ENCODE measurements at places on chromosomes 6 and 20.
A peak's percentile ranks its signal among the peaks of the same experiment; 100 is the strongest.

DNA sequence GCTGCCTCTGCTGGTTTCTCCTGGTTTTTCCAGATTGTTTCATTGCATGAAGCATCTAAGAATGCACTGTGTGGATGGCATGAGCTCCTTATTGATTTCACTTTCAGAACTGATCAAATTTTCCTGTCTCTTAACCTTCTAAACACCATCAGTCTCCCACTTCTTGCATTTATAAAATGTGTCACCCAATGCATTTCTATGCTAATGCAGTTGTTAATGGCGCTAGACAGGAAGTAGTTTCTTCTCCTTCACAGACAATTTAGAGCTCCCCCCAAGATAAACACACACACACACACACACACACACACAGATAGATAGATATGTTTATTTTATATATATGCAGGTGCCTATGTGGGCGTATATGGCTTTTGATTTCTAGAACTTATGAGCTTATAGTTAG lies 45.6 kb upstream of the FOXA2 start:
- no peak for DNase-seq

- DNase-seq = no peak
Observed at GRCh38 chr6:252775-253535, 39.3 kb upstream of the DUSP22 start.

GRCh38 chr20:8808202-8808535 lies 260.7 kb upstream of the PLCB4 start:
- DNase-seq = no peak

DNA sequence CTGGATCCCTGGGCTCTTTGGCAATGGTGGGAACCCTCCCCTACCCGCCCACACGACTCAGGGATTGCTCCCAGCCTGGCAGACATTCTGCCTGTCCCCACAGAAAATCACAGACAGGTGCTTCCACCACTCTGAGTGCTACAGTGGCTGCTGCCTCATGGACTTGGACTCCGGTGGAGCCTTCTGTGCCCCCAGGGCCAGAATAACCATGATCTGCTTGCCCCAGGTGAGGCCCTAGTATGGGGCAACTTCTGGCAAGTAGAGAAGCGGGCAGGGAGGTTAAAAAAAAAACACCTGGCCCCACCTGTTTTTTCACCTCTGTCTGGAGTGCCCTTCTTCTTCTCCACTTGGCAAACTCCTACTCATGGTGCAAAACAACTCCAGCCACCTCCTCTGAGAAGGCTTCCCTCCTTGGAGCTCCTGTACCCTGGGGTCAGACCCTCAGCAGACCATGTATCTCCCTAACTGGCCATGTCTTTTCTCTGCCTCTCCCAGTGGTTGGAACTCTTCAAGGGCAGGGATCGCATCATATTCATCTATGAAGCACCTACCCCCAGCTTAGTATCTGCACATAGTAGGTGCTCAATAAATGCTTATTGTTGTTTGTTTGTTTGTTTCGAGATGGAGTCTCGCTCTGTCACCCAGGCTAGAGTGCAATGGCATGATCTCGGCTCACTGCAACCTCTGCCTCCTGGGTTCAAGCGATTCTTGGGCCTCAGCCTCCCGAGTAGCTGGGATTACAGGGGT lies 1.1 kb downstream of the CLPSL2 start:
- no peak for DNase-seq

- DNase-seq = peak; percentile 54
Observed at GRCh38 chr6:31734821-31735406, 1.4 kb downstream of the CLIC1 start.

DNA sequence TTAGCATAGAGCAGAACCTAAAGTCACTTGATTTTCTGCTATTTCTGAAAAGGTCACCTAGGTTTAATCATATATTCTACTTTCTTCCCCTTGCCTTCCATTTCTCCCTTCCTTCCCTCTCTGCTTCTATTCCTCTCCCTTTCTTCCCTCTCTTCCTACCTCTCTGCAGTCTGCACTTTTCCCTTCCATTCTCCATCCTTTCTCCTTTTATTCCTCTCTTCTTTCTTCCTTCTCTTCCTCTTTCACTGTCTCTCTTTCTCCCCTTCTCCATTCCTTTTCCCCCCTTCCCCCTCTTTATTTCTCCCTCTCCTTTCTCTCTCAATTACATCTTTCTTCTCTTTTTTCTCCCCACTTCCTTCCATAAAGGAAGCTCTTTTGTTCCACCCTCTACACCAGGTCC lies 1049.8 kb upstream of the FLRT3 start:
- no peak for DNase-seq

DNA sequence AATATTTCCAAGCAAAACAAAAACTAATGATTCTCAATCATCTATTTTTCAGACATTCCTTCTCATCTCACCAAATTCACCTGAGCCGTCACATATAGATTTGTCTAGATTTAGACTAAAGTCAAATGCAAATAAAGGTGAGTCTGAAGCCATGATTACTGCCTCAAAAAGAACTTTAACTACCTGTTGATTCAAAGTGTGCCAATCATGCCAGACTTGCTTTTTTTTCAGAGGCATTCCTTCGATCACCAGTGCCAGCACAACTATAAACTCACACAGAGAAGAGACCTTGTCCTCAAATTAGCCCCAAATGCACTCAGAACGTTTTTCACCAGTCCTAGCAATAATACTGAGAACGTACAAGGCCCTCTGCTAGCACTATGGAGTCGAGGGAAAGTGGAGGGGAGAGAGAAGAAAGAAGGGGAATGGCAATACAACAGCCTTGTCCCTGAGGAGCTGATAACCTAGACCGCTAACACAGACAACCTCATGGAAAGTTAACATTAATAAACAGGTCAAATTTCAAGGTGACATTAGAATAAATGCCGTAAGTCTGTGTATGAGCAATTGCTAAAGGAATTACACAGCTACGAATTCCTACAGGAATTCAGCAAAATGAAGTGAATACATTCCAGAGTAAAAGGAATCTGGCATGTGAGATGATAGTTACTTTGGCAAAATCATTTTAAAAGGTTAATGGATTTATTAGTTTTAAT lies 60.9 kb downstream of the EPB41L2 start:
- no peak for DNase-seq

DNA sequence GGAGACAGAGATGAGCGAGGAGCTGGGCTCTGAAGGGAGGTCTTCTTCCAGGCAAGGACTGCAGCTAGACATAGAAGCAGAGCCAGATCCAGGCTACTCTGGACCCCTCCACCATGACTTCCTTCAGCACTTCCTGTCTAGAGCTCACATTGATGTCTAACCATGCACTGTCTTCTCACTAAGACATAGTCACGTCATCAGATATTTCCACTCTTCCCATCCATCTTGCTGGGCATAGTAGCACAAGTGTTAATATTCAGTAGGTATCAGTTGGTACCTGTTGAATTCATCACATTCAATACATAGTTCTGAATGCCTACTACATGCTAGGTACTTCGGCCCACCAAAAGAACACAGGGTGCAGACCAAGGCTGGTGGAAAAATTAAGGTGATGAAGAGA lies 2.9 kb downstream of the HLA-DMA start:
- DNase-seq = no peak

- no peak for DNase-seq
Observed at GRCh38 chr6:134196568-134197193, 121.2 kb downstream of the SGK1 start.

- DNase-seq = peak; percentile 48
Observed at GRCh38 chr20:21048841-21049273, 57.3 kb downstream of the LINC00237 start.

GRCh38 chr6:41726876-41727275 lies 8.5 kb downstream of the TFEB start:
- DNase-seq = no peak

DNA sequence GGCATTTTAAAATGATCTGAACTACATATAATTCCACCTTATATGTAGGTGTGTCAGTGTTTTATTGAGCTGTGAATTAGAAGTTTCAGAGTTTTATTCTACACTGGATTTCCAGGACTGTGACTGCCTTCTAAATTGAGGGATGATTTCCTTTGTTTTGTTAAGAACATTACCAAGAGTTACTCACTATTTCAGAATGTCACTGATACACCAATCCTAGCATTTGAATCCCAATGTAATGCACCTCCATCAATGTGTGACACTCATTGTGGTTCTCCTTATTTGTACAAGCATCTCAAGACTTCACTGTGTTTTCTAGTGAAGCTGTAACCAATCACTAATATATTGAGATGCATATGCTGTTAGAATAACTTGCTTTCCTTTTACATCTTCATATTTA lies 86.8 kb downstream of the PLCB1 start:
- DNase-seq = no peak

DNA sequence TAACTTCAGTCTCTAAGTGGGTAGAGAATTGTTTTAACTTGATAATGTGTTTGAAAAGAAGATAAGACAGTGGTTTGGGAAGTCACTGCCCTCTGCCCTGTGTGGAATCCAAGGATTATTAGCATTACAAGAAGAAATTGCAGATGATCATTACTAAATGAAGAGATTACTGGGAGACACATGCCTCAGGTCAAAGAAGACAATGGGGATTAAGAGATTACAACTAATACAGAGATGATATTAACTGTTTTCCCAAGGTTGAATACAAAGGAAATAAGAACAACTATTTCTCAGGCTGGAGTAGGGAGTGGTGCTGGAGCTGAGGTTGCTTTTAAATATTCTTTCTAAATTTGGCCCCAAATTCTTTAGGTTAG lies 166.0 kb downstream of the TRMT11 start:
- no peak for DNase-seq

- DNase-seq = no peak
Observed at GRCh38 chr20:50659975-50660670, 31.2 kb downstream of the RIPOR3 start.

- no peak for DNase-seq
Observed at GRCh38 chr6:47922391-47922790, 140.6 kb downstream of the OPN5 start.

Measured in activated CD8-positive, alpha-beta memory T cell treated with anti-CD3 and anti-CD28 coated beads, Interleukin-2, amount 50 U/mL, for 4 hours (primary cell).